ENCODE measurements at places on chromosomes 12 and 14.

DNA sequence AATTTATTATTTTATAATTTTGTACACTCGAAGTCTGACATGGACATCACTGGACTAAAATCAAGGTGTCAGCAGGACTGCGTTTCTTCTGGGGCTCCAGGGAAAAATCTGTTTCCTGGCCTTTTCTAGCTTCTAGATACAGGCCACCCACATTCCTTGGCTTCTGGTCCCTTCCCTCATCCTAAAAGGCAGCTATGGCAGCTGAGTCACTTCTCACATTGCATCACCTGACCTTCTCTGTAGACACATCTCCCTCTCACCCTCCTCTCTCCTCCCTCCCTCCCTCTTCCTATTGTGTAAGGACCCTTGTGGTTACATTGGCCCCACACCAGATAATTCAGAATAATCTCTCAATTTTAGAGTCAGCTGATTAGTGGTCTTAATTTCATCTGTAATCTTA lies 92.4 kb downstream of the RPS6KA5 start:
- no peak for DNase-seq

GRCh38 chr14:99968191-99968920 lies 96.9 kb upstream of the EVL start:
- DNase-seq, result no peak

- no peak for DNase-seq
Measured at GRCh38 chr12:19014240-19014639, 115.3 kb upstream of the PLEKHA5 start.

DNA sequence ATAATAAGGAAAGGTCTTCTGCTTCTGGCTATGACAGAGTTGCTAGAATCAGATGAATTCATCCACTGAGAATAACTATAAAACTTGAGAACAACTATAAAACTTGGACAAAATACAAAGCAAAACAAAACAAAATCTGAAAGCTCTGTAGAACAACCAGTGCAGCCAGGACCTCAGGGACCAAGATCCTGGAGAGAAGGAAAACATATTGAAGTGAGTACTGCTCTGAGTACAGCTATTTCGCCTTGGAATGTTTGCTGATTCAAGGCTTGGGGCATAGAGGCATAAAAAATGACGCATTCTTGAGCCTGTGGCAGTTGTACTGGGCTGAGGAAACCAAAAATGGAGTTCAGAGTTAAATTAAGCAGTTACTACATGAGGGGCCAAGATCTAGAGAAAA lies 21.7 kb downstream of the FOXA1 start:
- DNase-seq, result no peak

- no peak for DNase-seq
Measured at GRCh38 chr14:68268719-68269118, 449.1 kb downstream of the RAD51B start.

DNA sequence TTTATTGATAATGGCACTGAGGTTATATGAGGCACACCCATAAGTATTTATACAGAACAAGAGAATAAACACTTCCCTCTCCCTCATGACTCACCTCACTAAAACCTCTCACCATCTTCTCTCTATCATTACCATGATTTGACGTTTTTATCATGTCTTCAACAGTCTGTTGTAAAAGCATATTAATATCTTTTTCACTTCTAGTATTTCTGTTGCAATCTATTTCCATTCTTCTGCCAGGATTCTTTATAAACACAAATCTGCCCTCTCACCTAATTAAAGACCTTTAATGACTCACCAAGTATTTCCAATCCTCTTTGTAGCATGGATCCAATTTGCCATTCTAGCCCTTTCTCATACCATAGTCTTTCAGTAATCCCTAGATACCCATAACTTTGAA lies 527.7 kb downstream of the SLC16A7 start:
- no peak for DNase-seq

DNA sequence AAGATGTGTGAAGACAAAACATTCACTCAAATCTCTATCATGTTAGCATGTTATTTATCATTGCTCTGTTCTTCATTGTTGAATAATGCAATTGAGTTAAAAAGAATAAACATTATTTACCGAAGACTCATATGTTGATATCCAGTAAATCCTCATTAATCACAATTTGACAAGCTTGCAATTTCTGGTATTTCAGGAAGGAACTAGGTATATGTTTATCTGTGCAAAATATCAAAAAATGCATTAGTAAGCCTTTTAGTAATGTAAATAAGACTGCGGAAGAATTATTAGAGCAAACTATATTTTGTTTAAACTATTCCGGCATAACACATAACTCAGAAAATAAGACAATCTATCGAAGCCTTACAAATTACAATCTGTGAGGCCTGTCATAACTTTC lies 222.7 kb upstream of the NOVA1 start:
- no peak for DNase-seq

GRCh38 chr12:95150501-95150900 lies 66.8 kb downstream of the FGD6 start:
- no peak for DNase-seq

GRCh38 chr14:21711360-21711961 lies 37.8 kb upstream of the OR4E1 start:
- DNase-seq, result no peak

DNA sequence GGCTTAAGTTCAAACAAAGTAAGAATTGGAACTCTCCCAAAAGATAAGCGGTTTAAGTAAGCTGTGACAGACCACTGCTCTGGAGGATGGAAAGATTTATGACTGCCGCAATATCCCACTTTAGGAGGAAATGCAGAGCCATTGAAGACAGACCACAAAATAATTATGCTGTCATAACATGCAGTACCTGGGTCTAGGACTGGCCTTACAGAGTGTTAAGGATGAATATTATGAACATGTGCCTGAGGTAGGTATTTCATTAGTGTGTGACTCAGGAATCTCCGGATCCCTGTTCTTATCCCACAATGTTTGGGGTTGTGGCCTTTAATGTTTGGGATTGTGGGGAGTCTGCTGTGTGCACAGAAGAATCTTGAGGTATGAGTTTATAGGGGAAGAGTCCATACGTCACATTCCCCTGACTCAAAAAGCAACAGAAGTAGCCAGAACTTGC lies 114.9 kb downstream of the SAMD4A start:
- no peak for DNase-seq

DNA sequence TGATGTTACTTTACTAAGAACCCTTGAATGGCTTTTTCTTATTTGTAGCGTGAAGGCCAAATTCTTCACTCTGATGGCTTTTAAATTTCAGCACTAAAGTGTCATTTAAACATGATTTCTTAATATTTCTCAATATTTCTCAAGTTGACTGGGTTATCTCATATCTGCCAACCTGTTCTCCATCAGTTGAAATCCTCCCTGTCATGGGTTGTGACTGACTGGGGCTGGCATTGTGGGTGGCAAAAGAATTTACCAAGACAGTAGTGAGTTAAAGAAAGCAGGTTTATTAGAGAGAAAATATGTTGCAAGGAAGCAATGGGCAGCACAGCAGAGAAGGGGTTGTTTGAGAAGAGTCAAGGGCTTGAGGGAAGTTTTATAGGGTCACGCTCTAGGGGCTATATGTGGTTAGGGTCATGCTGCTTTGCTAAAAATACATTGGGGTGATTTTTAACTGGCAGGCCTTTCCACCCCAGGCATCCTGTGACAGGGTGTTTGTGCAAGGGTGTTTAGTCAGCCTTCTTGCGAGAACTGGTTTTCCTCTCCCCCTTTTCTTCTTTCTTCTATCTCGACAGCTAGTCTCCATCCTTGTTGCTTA lies 232.8 kb upstream of the SEL1L start:
- DNase-seq, result no peak

- DNase-seq, result no peak
Measured at GRCh38 chr14:50800032-50800431, 30.9 kb downstream of the NIN start.

GRCh38 chr14:33250963-33251362 lies 312.3 kb downstream of the NPAS3 start:
- no peak for DNase-seq

DNA sequence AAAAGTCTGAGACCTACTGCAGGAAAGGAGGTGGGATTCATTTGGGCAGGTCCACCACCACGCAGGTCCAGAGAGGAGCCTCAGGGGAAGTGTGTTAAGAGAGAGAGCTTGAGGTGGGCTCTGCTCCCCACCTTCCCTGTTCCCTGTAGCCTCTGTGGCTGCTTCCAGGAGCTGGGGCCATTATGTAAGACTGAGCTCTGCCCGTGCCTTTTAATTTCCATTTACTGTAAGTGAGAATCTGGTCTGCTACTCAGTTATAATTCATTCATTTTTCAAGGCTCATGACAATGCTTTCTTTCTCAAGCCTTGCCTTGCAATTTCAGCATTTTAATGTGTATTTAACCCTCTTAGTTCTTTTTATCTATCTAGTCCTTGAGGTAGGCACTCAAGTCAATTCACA lies 8.3 kb downstream of the SLC4A8 start:
- DNase-seq, result no peak

DNA sequence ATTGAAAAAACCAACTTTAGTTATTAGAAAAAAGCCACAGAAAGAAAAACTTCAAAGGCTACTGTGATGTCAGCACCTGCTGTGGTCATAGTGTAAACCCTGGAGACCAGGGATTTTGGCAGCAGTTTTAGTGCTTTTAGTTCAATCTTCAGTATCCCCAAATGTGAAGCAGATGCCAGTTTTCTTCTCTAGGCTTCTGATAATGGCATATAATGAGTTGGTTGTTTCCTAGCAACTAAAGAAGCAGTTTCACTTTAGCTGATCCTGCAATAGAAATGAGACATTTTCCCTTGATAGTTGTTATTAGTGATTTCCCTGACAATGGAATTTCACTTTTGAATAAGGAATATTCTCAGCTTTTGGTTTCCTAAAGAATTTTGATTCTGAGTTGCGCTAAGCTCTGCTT lies 131.2 kb downstream of the NUBPL start:
- no peak for DNase-seq

DNA sequence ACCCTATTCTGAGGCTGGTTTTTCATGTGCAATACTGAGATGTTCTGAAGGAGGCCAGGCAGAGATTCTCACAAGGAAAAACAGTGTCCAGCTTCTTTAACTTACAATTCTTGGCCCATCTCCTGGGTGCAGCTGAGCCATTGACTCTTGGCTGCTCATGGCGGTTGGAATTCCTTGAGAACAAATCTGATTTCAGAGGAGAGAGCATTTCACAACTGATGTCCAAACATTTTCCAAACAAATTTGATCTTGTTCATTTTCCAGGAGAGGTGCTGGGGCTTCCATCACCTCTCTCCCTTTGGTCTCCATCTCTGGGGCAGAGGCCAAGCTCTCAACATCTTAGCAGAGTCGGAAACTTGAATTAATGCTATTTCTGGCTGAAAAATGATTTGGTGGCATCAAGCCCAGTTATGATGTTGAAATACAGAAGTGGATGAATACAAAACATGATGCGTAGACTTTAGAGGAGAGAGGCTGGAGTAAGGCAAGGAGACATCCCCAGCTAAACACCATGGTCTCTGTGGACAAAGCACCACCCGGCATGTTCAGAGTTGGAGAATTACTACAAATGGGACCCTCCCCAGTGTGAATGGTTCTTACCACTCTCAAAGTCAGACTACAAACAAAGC lies 593.0 kb downstream of the VRK1 start:
- DNase-seq, result no peak

DNA sequence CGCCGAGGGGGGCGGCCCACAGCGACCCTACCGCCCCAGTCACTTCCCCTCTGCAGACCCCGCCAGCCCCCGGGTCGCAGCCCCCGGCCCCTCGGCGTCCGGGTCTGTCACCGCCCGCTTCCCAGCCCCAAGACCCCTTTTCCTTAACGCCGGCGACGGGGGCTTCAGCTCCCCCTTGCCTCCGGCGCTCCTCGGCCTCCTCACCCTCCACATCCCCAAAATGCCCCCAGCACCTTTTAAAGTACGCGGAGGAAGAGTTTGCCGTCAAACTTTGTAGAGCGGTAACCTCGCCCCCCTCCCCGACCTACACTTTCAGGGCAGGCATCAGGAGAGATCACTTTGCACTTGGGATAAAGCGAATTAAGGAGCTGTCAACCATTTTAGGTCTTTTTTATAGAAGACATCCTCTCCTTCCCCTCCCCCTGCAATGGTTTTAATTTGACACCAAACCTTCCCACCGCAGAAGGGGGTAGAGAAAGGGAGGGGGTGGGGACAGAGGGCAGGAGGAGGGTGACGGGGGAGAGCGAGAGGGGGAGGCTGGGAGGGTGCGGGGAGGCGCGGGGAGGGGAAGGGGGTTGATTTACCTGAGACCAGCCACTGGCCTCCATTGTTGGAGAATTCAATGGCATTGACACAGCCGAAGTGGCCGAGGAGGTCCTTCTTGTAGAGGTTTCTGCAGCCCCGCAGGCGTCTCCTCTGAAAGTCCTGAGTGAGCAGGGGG lies 578 bp downstream of the DCAF5 start:
- peak; percentile 25 for DNase-seq

DNA sequence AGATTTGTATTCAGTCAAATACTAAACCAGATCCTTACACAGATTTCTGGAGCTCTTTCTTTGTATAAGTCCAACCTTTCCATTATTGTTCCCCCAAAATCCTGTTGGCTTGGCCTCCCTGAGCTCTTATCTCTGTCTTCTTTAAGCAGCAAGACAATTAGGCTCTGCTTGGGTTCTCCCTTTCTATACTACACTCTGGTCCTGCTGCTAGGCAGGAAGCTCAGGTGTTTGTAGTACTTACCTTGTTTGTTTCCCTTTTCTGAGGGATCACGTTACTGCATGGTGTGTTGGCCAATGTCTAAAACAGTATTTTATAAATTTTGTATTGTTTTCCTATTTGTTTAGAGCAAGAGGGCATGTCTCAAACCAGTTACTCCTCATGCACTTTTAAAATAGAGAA lies 192.9 kb downstream of the PRKD1 start:
- no peak for DNase-seq

GRCh38 chr12:38155526-38156496 lies 160.8 kb upstream of the ALG10B start:
- DNase-seq, result no peak

GRCh38 chr14:81234278-81234677 lies 13.5 kb upstream of the GTF2A1 start:
- no peak for DNase-seq

DNA sequence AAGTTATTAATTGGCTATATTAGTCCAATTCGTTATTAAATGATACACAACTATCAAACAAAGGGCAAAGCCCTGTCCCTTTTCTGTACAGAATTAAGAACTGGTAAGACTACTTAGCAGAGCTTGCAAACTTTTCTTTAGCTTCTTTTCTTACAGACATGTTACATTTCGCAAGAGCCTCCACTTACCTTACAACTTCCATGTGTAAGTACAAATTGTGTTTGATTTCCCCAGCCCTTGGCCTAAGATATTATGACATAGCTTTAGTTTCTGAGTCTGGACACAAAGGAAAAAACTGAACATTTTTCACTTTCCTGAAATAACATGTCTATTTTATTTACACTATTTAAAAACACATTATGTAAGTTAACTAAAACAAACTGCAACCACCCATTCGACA lies 1.7 kb downstream of the ATF7 start:
- DNase-seq, result no peak

- DNase-seq, result no peak
Measured at GRCh38 chr12:88790231-88790630, 210.0 kb upstream of the KITLG start.

GRCh38 chr12:52090291-52090690 lies 10.8 kb downstream of the SMIM41 start:
- DNase-seq, result no peak

All from stimulated activated CD4-positive, alpha-beta T cell treated with anti-CD3 and anti-CD28 coated beads, Interleukin-15, amount 100 ng/mL, for 1 hour (primary cell).